ENCODE measurements at places on chromosomes 11 and 22.

DNA sequence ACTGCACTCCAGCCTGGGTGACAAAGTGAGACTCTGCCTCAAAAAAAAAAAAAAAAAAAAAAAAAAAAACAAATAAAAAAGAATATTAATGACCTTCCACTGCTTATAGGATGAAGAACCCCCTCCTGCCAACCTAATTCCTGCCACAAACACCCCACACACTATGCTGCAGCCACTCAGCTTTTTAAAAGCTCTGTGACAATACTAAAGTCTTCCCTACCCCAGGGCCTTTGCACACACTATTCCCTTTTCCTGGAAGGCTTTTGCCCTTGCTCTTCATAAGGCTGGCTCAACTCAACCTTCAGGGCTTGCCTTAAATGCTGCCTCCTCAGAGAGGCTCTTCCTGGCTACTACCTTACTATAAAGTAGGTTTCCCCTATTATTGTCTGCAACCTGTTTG, 10.8 kb upstream of the KCNJ11 start:
- DNase-seq, result no peak

DNA sequence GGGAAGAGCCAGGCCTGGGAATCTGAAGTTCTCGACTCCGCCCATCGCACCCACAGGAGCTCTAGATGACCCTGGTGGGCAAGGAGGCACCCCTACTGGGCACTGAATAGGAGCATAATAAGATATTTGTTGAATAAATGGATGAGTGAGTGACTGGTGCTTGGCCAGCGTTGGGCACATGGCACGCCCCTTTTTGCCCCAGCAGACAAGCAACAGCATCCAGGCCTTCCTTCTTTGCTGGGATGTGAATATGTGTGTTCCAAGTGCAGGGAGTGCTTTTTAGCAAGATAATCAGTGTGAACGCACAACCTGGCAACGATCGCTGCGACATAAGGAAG, 443 bp upstream of the CELF1 start:
- no peak for DNase-seq

- no peak for DNase-seq
These were observed 827.4 kb downstream of the OPCML start for GRCh38 chr11:132704781-132705375.

- DNase-seq, result peak; percentile 40
These were observed 94.7 kb upstream of the RASSF10 start for GRCh38 chr11:12914400-12914912.

DNA sequence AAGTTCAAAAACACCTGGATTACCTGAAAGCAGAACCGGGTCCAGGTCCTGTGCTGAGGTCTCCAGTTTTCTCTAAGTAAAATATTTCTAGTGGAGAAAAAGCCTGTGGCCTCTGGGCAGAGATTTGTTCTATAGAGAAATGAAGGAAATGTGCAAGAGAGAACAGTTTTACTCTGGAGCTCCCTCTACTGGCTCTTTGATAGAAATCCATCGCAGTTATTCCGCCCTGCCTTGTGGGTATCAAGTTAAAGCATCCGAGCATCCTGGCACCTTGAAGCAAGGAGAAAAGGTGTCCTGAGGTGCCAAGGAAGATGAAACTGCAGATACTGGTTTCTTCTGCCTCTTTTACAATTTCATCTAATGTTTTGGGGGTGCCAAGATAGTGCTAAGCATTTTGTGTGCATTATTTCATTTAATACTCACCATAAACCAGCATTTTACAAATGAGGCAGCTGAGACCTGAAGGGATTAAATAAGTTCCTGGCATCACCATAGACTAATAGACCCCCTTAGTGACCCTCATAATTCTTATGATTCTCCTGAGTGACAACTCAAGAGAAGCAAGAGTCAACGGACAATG, 113.1 kb upstream of the HSD17B12 start:
- DNase-seq, result peak; percentile 41

DNA sequence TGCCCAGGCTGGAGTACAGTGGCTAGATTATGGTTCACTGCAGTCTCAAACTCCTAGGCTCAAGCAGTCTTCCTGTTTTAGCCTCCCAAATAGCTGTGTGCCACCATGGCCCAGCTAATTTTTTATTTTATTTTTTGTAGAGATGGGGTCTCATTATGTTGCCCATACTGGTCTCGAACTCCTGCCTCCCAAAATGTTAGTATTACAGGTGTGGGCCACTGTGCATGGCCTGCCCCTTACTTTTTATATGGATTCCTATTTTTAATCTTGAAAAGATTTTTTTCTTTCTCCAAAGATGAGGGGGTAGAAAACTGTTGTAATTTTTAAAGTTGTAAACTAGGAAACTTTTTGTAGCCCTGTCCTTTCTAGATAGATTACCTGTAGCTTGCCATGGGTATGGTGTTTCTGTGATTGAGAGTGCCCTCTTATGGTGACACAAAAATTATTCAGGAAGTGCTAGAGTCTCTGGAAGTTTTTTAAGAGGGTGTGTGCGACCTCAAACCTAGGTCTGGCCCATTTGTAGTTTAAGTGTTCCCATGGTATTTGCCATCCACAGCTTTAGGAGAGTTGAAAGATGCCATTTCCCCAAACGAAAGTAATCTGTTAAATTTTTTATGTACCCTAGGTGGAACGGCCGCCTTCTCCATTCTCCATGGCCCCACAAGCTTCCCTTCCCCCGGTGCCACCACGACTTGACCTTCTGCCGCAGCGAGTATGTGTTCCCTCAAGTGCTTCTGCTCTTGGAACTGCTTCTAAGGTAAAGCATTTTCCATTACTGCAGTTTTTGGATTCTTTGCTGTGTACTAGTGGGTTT, 32.4 kb downstream of the MCAM start:
- DNase-seq, result peak; percentile 52

DNA sequence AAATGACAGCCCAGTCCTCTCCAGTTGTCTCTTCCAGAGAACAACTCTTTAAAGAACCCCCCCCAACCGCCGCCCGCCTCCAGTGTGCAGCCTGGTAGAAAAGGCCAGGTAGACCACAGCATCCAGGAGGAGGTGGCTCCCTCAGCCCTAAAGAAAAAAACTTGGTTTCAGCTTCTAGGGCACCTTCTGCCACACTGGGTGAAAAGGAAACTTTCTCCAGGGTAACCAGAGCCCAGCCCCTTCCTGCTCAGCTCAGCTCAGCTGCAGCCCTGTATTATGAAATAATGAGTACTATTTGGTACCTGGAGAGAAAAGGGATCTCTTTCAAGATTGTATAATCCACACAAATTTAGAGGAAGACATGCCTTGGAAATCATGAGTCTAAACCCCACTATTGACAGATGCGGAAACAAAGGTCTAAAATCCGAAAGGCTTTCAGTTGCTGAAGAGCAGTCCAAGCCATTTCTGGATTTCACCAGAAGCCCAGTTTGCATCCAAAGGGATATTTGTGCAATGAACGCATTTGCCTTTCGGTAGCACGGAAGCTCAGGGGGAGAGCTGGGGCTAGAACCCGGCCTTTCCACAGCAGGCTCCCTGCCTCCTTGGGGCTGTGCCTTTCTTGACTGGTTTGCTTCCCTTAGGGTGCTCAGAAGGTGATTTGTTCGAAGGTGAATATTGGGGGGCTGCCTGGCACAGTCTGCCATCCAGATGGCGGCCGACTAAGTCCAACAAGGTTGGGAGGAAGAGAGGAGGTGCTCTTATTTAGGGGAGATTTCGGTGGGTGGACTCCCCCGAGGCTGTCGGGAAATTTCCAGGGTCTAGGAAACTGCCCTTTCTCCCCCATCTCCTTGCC, 3.3 kb downstream of the FXYD6 start:
- DNase-seq, result no peak

- DNase-seq, result no peak
These were observed 4.1 kb upstream of the TSSC4 start for GRCh38 chr11:2396471-2396870.

DNA sequence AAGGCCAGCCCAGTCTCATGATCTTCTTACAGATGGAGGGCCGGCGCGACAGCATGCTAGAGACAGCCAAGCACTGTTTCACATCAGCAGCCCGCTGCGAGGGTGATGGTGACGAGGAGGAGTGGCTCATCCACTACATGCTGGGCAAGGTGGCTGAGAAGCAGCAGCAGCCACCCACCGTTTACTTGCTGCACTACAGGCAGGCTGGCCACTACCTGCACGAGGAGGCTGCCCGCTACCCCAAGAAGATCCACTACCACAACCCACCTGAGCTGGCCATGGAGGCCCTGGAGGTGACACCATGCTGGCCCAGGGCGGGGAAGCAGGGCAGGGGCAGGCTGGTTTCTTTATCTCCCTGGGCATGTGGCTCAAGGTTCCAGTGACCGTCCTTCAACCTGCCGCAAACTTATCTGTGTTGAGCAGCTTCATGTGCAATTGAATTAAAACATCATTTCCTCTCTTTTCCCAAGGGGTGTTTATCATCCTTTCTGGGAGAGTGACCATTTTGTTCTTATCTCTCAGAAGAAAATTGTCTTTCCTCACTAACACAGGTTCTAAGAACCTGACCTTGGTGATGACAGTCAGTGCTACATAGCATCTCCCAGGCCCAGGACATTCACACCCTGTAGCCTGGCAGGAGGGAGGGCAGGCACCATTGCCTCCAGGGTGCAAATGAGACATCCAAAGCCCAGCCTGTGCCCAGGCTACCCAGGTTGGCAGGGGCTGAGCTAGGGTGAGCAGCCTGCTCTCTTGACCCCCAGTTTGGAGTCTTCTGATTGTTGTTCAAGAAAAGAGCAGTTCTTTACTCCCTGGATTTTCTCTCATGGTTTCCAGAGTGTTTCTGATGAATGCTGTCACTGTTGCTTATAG, 80.7 kb downstream of the CABIN1 start:
- no peak for DNase-seq

- DNase-seq, result no peak
These were observed 8.9 kb downstream of the HEPHL1 start for GRCh38 chr11:94030059-94030458.

- no peak for DNase-seq
These were observed 255.9 kb downstream of the INSC start for GRCh38 chr11:15370495-15371147.

- peak; percentile 19 for DNase-seq
These were observed 41.3 kb downstream of the POU2F3 start for GRCh38 chr11:120281143-120281795.

- peak; percentile 82 for DNase-seq
These were observed 40.5 kb upstream of the DDI1 start for GRCh38 chr11:103995896-103996295.

GRCh38 chr22:36977401-36977861, 41.8 kb downstream of the TST start:
- DNase-seq, result peak; percentile 50

DNA sequence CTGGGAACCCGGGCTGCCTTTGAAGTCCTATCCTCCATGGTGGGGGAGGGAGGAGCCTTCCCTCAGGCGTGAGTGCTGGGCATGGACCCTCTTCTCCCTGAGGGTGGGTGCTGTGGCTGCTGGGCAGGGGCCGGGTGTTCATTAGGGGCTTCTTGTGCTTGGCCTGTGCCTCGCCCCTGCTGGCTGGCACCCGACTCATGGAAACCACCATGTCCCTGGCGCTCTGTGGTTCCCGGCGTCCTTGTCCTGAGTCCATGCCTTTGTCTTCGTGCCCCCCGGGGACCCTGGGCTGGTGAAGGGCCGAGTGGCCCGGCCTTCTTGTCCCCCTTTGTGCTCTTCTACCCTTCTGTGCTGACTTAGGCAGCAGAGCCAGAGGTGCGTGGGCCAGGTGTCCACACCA, 23.2 kb downstream of the TPCN2 start:
- no peak for DNase-seq
